RKO (cell line): ENCODE measurements at places on chromosomes 3 and 15.

DNA sequence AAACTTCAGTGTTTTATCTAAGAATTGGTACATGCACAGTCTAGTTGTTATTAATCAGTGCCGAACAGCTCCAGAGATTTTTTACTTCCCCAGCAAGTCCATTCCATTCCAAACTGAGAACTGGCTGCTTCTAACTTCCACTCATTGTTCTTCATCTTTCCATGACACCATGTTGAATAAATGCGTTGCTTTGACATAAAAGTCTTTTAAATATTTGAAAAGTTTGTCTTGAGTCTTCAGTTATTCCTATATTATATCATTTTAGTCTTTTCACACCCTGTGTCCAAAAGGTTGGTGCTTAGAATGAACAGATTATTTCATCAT, 65.4 kb downstream of the CMSS1 start:
- DNase-seq, result no peak

GRCh38 chr15:73079565-73079964, 27.3 kb downstream of the NEO1 start:
- DNase-seq, result no peak

- no peak for DNase-seq
These were observed 1.0 kb downstream of the RASL12 start for GRCh38 chr15:65066635-65067316.

- DNase-seq, result no peak
These were observed 75.9 kb downstream of the TNIK start for GRCh38 chr3:171384101-171384891.

GRCh38 chr15:81547521-81548132, 173.6 kb upstream of the TMC3 start:
- DNase-seq, result no peak

DNA sequence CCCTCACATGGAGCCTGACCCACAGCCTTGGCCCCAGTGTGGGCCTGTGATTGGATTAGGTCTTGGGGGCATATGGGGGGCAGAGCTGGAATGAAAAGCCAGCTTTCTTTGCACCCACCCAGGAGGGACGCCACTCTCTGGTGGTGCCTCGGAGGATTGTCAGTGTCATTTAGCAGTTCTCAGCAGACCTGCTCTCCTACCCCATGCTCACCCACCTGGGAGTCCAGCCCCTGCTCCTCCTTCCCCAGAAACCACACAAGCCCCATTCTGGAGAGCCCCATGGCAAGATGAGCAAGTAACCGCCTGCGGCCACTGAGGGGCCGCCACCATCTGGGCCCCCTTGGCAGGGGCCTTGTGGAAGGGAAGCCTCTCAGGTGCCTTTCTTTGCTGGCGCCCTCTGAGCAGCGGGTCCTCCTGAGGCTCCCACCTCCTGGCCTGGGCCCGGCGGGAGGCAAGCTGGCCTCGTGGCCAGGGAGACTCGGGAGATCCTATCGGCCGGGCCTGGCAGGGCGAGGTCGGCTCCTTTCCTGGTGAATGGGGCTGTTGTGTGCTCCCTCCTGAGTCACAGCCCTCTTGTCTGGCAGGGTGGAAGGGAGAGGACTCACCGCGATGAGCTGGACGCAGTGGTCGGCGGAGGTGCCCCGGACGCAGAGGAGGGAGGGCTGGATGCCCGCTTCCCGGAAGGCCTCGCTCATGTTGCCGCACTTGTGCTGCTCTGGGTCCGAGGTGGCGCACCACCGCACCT, 2.3 kb downstream of the MELTF start:
- DNase-seq, result no peak

DNA sequence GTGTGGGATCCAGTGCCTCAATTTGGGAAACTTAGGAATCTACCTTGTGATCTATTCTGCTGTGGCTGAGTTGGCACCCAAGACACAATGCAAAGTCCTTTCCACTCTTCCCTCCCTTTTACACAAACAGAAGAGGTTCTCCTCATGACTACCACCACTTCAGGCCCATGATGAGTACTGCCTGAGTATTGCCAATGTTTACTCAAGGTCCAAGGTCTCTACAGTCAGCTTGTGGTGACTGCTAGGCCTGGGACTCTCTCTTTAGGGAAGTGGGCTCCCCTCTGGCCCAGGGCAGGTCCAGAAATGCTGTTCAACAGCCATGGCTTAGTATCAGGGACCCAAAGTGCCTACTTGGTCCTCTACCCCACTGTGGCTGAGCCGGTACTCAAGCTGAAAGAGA, 56.8 kb upstream of the PEX5L start:
- DNase-seq, result no peak

DNA sequence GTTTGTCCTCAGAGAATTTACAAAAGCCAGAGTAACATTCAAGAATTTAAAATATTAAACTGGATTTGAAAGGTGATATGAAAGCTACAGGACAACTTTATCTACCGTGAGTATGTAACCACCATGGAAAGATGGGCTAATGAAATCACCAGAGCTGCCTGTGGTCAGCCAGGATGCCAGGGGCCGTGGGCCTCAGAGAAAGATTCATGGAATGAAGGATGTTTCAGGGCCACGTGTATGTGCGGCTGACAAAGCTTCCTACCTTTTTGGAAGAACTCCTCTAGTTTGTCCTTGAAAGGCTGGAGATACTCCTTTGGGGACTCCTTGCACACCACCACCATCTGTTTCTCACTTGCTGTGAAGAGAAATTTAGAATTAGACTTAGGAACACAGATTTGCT, 138.9 kb downstream of the GREM1 start:
- no peak for DNase-seq

DNA sequence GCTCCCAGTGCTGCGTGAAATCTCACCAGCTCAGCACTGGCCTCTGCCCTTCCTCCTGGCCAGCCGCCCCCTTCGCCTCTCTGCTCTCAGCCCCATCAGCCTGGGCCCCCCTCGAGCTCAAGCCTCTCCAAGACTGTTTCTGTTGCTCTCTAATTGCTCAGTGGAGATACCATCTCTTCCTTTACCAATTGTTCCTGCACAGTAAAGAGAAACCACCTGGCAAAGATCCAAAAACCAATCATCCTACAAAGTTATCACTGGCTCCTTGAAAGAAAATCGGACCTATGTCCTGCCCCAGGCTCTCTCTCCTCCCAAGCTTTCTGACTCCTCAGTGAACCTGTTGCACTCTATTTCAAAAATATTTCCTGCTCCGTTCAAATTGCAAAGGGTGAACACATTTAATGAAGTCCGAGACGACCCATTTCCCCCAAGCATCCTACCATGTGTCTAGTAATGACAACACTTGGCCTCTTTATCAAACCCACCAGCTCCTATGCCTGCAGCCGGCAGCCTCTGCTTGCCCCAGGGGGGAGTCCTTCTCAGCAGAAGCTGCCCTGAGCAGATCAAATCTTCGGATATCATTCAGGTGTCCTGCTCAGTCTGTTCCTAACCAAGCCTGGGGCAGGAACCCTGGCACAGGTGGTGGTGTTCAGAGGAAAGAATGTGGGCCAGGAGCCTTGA, 53.7 kb upstream of the FAM174B start:
- no peak for DNase-seq

DNA sequence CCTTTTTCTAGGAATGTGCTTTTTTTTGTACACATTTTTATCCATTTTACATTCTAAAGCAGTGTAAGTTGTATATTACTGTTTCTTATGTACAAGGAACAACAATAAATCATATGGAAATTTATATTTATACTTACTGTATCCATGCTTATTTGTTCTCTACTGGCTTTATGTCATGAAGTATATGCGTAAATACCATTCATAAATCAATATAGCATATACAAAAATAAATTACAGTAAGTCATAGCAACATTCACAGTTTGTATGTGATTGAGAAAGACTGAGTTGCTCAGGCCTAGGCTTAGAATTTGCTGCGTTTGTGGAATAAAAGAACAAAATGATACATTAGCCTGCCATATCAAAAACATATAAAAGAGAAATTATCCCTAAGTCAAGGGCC, 16.5 kb downstream of the THBS1 start:
- DNase-seq, result no peak

- DNase-seq, result no peak
These were observed 449.0 kb downstream of the NAALADL2 start for GRCh38 chr3:175308097-175308496.

- no peak for DNase-seq
These were observed 389.8 kb downstream of the NR2F2 start for GRCh38 chr15:96720251-96720650.

GRCh38 chr15:52556524-52557273, 12.1 kb downstream of the ARPP19 start:
- DNase-seq, result no peak

GRCh38 chr3:72145506-72146380, 360.8 kb upstream of the PROK2 start:
- no peak for DNase-seq

DNA sequence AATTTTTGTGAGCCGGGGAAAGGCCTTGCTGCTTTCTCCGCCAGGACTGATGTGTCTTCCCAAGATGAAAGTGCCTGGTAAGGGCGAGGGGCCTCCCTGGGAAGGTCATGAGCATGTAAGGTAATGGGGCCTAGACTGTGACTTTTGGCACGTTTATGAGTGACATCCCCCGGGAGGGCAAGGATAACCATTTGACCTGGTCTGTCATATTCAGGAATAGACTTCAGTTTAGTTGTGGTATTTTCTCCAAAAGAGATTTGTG, 631 bp upstream of the CNBP start:
- DNase-seq, result peak; percentile 51

DNA sequence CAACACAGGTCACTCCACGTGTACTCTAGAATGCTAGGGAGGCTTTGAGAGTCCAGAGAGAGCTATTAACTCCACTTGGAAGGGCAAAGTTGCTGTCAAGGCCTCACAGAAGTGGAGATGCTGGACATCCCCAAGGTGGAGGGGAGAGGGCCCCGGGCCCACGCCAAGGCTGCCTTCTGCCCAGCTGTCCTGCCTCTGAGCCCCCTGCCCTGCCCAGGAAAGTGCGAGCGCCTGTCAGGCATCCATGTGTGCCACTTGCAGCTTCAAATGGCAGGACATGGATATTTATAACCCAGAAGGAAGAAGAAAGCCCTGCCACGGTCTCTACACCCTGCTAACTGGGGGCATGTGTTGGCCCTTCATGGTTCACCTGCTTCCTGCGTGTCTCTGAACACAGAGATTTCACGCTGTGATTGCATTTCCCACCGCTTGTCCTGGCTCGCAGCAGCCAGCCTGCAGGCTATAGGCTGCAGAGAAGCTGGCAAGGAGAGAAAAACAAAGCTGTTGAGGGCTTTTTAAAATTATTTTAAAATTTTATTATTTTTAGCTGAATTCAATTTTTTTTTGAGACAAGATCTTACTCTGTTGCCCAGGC, 17.0 kb downstream of the ANKDD1A start:
- no peak for DNase-seq

GRCh38 chr3:36562945-36563344, 182.6 kb downstream of the STAC start:
- no peak for DNase-seq

GRCh38 chr3:120433662-120434331, 17.0 kb downstream of the FSTL1 start:
- DNase-seq, result no peak

DNA sequence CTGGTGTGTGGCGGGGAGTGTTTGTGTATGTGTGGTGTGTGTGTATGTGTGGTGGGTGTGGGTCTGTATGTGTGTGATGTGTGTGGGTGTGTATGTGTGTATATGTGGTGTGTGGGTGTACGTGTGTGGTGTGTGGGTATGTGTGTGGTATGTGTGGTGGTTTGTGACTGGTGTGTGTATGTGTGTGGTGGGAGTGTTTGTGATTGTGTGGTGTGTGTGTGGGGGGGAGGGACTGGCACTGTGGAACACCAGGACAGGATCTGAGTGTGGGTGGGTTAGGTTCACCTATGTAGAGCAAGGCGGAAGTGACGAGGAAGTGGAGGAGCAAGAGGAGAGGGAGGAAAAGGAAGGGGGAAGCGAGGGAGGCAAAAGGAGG, 510.8 kb downstream of the SHQ1 start:
- no peak for DNase-seq

DNA sequence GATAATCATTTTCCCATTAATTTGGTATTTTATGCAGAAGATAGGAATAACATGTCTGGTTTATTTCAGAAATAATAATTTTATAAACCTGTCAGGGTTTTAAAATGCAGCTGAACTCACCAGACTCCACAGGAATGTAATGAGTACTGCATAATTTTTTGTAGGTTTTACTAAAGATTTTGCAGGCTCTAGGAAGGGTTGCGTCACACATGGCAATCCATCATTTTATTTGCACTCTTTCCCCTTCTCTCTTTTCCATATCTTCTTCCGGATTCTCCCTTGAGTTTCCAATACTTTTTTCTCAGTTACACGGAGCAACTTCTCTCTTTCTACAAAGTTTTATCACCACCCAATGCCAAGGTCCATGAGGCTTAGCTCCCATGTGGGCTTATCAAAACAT, 234.7 kb downstream of the NFKBIZ start:
- DNase-seq, result no peak

GRCh38 chr15:89457086-89457485, 39.3 kb downstream of the RHCG start:
- peak; percentile 63 for DNase-seq

GRCh38 chr3:76698136-76698706, 341.7 kb upstream of the ROBO2 start:
- DNase-seq, result no peak

GRCh38 chr3:13787533-13788132, 92.2 kb downstream of the WNT7A start:
- DNase-seq, result no peak

- no peak for DNase-seq
These were observed 43.6 kb downstream of the PDIA5 start for GRCh38 chr3:123110282-123110975.

- no peak for DNase-seq
These were observed 58.9 kb downstream of the SNRK start for GRCh38 chr3:43345246-43345645.

DNA sequence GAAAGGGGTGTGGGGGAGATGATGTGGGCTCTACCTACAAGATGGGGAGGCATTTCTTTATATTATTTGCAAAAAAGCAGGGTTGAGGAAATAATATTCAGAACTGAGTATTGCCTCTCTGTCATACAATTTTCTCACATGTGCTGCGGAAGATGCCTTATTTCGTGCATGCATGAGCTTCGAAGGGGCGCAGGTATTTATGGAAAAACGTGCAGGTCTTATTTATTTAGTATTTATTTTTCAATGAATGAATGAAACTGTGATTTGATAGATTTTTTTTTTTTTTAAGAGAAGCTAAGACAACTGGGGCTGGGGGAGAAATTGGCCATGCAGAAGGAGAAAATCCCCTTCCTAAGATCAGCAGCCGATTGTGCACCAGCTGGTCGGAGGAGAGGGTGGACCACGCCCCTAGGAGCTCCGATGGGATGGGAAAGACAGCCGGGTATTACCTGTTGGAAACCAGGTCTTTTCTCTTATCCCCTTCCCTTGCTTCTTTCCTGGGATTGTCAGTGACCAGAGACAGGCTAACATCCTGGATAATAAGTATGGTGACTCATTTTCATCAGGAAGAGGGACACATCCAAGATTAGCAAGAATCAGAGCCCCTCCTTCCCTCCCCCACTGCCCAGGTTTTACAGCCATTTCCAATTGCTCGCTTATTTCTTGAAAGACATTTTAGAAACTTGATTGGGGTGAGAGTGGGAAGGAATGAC, 875 bp downstream of the GAP43 start:
- no peak for DNase-seq
